ENCODE measurements at places on chromosomes 11 and 22.

DNA sequence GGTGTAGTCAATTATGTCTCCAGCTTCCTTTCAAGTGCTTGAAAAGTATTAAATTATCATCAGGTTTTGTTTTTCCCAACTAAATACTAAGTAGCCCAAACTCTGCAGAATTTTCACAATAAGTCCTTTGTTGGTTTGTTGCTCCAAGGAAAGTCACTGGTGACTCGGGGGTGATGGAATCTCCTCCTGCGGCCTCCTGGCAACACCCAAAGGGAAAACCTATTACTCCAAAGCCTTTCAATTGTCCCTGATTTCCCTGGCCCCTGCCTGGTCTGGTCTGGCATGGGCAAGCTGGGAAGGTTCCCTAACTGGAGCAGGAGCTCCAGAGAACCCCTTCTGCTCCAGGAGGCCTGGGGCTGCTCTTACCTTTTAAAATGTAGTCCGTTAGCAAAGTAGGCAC is 47.9 kb downstream of the FEZ1 start:
- no peak for DNase-seq

- no peak for DNase-seq
These were observed 8.9 kb downstream of the HPX start for GRCh38 chr11:6431861-6432260.

GRCh38 chr11:114239753-114240161 is 56.4 kb upstream of the NNMT start:
- no peak for DNase-seq

- DNase-seq: no peak
These were observed 107.9 kb upstream of the BMAL1 start for GRCh38 chr11:13169709-13170108.

GRCh38 chr11:37948258-37948657 is 1350.2 kb upstream of the RAG2 start:
- no peak for DNase-seq

DNA sequence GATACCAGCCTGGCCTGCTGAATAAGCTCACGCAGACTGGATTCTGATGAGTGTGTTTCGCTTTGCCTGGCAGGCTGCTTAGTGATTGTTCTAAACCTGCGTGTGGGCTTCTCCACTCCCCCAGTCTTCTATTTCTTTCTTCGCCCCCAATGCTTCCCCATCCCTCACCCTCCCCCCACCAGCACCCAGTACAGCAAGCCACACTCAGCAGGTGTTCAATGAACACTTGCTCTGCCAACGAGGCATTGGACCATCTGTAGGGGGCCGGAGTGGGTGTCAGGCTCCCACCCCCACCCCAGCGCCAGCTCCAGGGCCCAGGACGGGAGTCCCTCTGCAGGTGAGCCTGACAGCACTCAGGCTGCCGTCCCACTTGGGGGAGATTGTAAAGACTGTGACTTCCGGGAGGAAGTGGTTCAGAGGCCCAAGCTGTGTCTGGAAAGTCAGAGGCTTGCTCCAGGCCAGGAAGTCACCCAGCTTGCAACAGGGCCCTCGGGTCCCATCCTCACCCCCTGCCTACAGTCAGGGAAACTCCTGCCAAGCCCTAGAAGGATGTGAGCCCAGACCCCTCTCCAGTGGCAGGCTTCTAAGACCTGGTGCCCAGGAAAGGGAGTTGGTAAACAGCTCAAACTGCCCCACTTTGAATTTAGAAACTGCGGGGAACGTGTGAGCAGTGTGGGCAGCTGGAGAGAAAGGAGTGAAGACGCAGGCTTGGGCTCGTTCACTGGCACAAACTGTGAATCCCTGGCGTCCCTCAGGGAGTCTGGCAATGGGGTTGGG is 66.3 kb upstream of the PRDM11 start:
- DNase-seq: peak; percentile 33

DNA sequence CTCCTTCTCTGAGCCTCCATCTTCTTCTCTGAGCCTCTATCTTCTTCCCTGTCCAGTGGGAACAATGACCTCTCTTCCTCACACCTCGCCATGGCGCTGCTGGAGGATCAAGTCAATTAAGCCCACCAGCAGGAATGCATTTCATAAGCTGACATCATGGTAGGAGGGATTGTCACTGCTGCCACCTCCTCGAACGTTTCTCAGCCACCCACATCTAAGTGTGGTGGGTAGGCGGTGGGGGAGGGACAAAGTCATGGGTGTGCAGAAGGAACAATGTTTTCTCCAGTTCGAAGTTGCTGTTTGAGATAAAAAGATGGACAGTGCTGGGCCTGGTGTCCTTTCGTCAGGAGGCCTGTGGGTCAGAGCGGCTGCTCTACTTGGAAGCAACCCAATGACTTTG is 44.0 kb downstream of the DHCR7 start:
- no peak for DNase-seq

DNA sequence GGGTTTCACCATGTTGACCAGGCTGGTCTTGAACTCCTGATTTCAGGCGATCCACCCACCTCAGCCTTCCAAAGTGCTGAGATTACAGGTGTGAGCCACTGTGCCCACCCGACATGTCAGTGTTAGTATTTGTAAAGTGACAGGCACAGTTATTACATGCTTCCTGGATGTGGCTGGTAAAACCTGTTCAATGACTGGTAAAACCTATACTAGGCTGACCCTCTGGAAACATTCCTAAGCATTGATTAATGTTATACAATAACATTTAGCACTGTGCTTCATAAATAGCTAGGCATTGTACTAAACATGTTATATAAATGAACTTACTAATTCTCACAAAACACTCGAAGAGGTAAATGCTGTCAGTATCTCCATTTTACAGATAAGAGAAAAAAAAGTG is 20.9 kb upstream of the JHY start:
- no peak for DNase-seq
